MV-4-11 (cell line): ENCODE measurements at places on chromosomes 7 and 10.

DNA sequence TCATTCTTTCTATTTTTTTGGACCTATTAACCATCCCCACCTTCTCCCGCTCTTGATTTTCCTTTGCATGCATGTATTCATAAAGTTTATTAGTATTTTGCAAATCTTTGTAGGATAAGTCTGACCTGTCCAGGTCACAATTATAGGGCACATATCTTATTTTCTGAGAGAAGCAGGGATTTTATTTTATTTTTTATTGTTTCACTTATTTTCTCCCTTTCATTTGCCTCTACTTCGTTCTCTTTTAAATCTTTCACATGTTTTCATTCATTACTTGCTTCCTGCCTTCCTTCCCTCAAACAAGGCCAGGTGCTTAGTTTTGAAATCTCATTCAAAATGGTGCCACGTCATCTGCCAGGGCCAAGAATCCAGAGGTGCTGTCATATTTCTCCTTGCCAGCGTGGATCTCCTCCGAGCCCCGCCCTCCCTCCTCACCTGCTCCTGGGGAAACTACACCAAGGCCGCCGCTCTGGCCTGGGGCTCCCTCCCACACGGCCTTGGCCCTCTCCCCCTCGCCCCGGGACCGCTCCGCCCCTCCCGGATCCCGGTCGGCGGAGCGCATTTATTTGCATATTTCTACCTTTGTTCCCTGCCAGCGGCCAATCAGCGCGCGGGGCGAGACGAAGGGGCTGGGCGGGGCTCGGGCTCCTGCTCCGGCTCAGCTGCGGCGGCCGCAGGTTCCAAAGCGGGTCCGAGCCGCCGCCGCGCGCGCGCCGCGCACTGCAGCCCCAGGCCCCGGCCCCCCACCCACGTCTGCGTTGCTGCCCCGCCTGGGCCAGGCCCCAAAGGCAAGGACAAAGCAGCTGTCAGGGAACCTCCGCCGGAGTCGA is at the start of gene TSPAN13:
Gene TSPAN13 (plus strand): TSS at position 654 of the 830 bp plus-strand sequence. CDS start 213 bp downstream, outside the sequence.
- peak; percentile 31 for DNase-seq

DNA sequence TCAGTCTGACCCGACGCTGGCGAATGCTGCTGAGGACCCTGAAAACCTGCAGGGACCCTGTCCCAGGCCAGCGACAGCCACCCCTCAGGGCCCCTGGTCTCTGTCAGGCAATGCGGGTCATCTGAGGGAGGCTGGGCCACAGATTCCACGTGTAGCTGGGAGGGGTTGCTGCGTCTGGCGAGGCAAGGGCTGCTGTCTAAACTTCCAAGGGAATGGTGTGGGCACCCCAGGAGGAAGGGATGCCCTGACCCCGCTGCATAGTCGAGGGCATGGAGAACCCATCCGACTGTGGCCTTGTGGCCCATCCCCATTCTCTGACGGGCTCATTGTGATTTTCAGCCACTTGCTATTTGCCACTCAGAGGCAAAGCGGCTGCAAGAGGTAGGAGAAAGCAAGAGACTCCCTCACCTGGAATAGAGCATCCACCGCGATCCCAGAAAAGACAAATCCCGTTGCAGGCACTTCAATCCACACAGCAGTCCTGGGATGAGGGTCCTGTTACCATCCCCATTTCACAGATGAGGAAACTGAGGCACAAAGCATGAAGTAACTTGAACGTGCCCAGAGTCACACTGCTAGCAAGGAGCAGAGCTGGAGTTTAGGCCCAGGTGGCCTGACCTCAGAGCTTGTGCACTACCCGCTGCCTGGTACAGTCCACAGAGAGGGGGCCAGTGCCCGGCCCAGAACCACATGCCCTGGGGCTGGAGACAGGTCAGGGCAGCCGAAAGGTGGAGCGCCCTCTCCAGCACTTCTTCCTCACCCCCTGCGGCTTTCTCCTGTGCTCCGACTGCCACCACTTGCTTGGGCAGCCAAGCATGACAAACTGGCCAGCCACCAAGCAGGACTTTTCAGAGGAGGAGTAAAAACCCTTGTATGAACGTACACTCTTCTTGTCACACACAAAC is 163.8 kb upstream of the KLF14 start:
- DNase-seq: no peak

GRCh38 chr7:141001122-141001521 is 13.6 kb downstream of the MRPS33 start:
- DNase-seq: no peak

DNA sequence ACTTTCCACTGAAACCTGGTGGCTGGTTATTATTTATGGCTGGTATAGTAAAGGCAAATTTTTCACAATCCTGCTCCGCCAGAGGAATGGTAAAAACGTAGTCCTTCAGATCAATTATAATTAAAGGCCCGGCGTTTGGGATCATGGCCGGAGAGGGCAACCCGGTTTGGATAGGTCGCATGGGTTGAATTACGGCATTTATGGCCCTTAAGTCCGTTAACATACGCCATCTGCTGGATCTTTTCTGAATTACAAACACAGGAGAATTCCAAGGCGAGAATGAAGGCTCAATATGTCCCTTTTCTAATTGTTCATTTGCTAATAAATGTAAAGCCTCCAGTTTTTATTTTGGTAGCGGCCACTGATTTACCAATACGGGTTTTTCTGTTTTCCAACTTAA is 11.3 kb upstream of the TAS2R3 start:
- DNase-seq: no peak

- DNase-seq: no peak
Measured at GRCh38 chr10:24928163-24928562, 24.2 kb downstream of the PRTFDC1 start.

DNA sequence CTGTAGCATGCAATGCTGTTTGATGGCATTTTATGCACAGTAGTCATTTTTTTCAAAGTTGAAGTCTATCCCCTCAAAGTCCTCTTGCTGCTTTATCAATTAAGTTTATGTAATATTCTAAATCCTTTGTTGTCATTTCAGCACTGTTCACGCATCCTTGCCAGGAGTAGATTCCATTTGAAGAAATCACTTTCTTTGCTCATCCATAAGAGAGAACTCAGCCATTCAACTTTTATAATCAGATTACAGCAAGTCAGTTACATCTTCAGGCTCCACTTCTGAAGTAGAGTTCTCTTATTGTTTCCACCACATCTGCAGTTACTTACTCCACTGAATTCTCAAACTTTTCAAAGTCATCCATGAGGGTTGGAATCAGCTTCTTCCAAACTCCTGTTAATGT is 32.3 kb downstream of the SDHAF3 start:
- DNase-seq: no peak

GRCh38 chr10:128047991-128048818 is 78.0 kb downstream of the MKI67 start:
- DNase-seq: peak; percentile 85

DNA sequence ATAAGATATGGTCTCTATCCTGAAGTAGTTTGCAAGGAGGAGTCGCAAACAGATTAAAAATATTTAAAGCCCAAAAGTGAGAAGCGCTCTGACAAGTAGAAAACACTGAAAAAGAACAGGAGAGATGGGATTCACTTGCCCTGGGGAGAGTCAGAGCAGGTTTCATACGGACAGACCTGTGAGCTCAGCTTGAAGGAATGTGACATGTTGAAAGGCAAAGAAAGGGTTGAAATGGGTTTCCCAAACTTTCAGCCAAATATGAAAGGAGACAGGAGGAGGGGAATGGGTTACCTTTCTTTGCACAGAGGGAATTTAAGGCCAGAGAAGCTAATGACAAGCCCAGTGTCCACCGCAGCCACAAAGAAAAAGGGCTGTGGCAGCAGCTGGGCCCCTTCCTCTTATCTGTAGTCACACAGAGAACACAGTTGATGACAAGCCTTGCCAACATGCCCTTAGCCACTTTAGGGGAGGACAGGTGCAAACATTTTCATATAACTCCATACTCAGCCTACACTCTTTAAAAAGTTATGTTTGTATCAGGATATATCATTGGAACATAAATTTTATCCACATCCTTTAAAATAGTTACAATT is 14.9 kb downstream of the HOXA1 start:
- no peak for DNase-seq

DNA sequence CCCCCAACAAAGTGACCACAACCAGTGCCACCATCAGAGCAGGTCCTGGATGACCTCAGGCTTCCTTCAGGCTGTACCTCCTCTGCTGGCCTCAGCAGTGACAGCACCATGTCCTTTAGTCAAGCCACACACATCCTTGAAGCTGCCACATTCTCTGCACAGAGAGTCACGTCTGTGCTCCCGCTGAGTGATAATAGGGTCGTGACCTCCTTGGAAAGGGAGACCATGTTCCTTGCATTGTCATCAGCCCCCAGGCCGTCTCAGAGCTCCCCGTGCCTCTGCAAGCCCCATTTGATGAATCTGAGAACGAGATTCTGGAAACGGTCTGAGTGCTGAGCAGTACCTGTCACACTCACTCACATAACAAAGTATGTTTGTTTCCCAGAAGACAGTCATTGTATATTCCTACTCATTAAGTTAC is 106.5 kb upstream of the PRR15 start:
- no peak for DNase-seq

- peak; percentile 88 for DNase-seq
Measured at GRCh38 chr7:54712820-54713219, 46.2 kb downstream of the SEC61G start.

- no peak for DNase-seq
Measured at GRCh38 chr7:70867513-70867912, 264.4 kb upstream of the GALNT17 start.

DNA sequence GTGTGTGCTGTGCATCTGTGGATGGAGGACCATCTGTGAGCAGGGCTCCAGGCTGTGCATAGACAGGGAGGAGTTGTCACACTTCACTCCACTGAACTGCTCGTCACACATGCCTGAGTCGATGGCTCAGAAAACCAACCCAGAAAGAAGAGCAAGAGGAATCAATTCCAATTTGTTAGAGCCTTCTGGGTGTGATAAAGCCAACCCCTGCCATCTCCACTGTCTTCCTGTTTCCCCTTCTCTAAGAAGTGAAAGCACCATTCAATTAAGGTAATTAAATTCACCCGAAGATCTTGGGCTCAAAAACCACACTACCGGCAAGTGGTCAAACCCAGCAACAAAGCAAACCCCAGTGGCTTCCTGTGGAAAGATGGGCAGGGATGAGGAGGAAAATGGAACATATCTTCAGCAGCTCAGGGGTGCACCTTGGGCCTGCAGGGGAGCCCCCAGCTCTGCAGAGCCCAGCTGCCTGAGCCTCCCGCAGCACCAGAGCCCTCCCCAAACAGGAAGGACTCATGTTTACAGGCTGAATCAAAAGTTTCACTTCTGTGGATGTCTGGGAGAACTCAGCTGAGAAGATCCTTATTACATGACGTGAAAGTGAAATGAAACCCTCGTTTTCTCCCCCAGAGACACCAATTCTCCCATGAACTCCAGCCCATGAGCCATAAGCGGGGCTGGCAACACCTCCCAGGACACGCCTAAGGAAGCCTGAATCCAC is 10.9 kb downstream of the C10orf71 start:
- peak; percentile 83 for DNase-seq
